Stimulated activated CD8-positive, alpha-beta memory T cell treated with anti-CD3 and anti-CD28 coated beads, Interleukin-4, amount 100 ng/mL, for 24 hours (primary cell): ENCODE measurements at places on chromosomes 2 and 18.
A peak's percentile ranks its signal among the peaks of the same experiment; 100 is the strongest.

GRCh38 chr18:8151181-8151580 lies 458.1 kb upstream of the RAB12 start:
- DNase-seq, result no peak

- DNase-seq, result no peak
Measured at GRCh38 chr2:69434753-69435152, 2.5 kb downstream of the NFU1 start.

GRCh38 chr18:7002107-7002506 lies 115.5 kb downstream of the LAMA1 start:
- no peak for DNase-seq

- DNase-seq, result no peak
Measured at GRCh38 chr2:40809156-40809555, 357.3 kb upstream of the SLC8A1 start.

DNA sequence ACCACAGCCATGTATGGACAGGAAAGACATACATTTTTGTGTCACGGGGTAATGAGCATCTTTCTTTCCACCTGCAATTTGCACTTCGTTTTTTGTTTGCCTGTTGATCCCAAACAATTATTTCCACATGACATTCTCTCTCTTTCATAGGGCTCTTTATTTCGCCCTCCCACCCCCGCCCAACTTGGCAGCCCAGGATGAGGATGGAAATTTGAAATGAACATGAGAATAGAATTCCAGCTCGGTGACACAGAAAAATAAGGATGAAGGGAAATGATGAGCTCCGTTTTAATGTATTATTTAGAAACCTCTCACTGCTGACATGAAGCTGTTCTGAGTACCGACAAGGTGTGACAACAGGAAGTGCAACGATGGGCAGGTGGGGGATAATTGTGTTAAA lies 443.3 kb downstream of the SOCS6 start:
- no peak for DNase-seq

DNA sequence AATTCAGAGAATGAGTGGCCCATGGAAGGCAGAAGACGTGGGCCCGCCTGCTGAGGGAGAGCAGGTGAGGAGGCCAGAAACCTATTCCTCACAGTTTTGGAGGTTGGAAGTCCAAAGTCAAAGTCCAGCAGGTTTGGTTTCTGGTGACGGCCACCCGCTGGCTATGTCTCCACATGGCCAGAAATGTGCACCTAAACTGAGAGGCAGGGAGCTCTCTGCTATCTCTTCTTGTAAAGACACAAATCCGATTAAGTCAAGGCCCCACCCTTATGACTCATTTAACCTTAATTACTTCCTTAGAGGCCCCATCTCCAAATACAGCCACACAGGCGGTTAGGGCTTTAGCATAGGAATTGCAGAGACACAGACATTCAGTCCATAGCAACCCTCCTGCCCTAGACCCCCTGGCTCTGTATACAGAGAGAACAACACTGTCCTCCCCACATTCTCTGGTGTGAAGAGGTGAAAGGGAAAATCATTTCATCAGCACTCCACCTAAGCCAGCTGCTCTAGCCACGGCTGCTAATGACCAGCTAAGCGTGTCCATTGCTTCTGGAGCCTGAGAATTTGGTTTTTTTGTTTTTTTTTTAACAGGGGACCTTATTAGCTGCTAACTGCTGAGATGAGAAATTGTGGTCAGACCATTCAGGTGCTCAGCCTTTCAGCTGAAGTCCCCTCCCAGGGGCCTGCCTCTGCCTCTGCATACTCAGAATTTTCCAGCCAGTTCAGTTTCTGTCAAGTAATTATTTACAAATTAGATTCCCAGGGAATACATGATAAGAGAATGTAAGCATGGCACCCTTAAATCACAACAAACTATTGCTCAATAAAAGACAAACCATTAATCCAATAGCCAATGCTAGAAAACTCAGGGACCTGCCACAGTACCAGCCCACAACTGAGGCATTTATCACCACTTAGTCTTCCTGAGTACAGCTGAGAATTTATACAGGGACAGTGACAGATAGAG lies 368.7 kb upstream of the ID2 start:
- no peak for DNase-seq

- DNase-seq, result no peak
Measured at GRCh38 chr2:3299703-3300102, 77.9 kb downstream of the EIPR1 start.

GRCh38 chr2:120177001-120177621 lies 46.1 kb downstream of the TMEM185B start:
- peak; percentile 65 for DNase-seq

DNA sequence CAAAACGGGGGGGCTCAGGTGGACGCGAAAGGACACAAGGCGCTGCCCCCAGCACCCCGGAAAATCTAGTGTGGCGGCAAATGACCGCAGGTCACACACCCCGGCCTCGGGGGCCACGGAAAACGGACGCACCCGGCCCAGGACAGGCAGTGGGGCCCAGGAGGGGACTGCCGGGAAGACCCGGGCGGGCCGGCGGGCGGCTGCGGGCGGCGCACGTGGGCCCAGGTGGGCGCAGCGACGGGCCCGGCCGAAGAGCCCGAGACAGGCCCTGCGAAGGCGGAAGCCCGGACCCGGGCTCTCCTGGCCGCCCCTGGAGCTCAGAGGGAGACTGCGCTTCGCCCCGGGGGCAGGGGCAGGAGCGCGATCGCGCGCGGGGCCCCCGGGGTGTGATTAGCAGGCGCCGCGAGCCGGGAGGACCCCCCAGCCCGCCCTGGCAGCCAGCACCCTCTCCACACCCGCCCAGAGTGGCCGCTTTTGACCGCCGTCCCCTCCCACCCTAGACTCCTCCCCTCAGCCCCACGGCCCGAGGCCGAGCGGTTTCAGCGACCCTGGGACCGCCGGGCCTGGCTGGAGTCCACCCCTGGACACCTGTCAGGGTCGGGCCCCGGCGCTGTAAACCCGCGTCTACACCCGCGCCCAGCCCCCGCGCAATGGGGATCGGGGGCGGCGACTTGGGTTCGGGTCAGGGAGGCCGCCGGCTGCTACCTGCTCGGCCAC lies 773 bp downstream of the MBP start:
- DNase-seq, result no peak

- no peak for DNase-seq
Measured at GRCh38 chr2:209977386-209978239, 24.8 kb upstream of the RPE start.

GRCh38 chr18:41783065-41783818 lies 171.8 kb upstream of the PIK3C3 start:
- no peak for DNase-seq
